ENCODE measurements at places on chromosomes 11 and 22.

GRCh38 chr11:130897262-130898182, 18.8 kb downstream of the SNX19 start:
- DNase-seq = no peak

GRCh38 chr11:6587360-6587953, 16.0 kb downstream of the RRP8 start:
- no peak for DNase-seq

DNA sequence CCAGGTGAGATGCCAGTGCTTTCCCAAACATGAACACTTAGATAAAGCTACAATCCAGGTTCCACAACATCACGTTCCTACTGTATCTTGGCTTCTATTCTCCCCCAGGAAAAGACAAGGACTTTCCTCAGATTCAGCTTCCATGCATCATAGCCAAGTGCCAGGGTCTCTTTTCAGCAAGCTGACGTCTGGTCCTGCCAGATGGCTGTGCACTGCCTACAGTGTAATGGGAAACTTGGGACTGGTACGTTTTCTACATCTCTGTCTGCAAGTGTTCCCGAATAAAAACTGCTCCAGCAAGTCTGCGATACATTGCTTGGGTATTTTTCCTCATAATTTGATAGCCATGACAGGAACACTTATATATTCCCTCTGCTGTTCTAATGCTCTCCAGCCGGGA, 412.5 kb downstream of the FAM181B start:
- no peak for DNase-seq

DNA sequence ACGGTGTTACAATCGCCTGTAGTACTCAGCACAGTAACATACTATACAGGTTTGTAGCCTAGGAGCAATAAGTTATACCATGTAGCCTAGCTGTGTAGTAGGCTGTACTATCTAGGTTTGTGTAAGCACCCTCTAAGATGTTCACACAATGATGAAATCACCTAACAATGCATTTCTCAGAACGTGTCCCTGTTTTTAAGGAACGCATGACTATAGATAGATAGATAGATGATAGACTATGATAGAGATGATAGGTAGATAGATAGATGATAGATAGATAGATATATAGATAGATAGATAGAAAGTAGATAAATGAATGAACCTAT, 203.9 kb downstream of the FAM76B start:
- DNase-seq = no peak

DNA sequence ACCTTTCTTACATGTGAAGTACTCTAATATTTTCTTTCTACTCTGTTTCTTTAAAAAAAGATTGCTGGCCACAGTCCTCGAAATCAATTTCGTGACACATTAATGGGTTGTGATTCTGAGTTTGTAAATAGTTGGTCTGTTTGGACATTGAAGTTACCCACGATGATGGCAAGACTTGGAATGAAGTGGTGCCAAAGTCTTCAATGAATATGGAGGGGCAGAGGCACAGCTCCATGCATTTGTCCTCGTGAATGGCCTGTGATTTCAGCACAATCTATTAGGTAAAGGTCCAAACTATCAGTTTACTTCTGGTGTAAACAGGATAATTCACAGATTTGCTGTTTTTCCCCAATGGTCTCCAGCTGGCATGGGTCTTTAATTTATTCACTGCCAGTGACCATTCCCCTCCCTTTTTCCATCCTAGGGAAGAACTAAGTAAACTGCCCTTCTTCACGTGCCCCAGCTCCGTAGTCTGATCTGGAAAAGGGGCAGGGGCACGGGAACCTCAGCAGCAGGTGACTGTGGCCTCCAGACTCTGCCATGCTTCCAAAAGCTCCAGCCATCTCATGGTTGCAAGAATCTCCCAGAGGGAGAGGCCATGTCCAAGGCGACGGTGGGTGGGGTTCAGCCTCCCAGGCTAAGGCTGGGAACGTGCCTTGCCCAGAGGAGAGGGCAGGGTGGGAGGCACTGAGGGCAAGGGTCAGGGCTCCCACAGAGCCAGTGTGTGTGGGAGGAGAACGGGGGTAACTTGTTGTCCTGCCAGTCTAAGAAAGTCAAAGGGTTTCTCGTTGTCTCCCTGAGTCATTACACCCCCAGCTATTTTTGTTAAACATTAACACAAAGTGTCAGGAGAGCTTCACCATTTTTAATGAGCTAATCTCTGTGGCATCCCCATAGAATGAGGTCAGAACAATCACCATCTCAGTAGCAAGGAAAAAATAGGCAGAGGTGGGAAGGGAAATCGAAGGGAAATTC, 16.9 kb upstream of the PEX26 start:
- DNase-seq = peak; percentile 74

DNA sequence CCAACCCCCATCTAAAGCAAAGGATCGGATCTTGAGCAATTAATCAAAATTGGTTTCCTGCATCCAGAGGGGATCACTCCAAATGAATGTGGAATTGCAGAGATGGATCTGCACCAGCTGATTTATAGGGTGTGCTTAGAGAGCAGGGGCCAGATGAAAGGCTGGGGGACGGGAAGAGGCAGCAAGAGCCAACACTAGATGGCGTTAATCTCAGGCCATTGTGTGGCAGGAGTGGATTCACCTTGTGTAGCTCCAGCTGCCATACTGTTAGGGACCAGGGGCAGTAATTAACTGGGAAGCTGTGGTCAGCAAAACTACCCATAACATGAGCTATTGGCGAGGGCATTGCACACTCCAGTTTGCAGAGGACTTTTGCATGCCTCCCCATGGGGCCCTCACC, 35.6 kb downstream of the SERPINH1 start:
- peak; percentile 49 for DNase-seq

GRCh38 chr22:42792909-42793847, 63.9 kb downstream of the ARFGAP3 start:
- DNase-seq = no peak

GRCh38 chr22:39908136-39908535, 7.3 kb downstream of the GRAP2 start:
- no peak for DNase-seq

DNA sequence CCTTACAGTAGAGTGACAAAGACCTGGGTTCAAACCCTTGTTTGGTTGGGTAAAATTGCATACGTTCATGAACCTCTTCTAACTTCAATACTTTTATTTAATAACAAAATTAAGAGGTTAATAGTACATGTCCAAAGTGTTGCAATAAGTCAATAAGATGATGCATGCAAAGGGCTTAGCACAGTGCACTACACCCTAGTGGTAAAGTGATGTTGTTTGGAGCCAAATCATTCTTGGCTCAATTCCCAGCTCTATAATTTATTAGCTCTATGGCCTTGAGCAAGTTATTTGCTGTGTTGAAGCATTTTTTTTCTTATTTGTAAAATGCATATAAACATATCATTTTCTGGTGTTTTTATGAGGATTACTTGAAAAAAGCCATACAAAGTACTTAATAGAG, 945.3 kb downstream of the LRRC4C start:
- DNase-seq = no peak

Data from Daoy (cell line).